ENCODE measurements at places on chromosomes 2 and 18.

DNA sequence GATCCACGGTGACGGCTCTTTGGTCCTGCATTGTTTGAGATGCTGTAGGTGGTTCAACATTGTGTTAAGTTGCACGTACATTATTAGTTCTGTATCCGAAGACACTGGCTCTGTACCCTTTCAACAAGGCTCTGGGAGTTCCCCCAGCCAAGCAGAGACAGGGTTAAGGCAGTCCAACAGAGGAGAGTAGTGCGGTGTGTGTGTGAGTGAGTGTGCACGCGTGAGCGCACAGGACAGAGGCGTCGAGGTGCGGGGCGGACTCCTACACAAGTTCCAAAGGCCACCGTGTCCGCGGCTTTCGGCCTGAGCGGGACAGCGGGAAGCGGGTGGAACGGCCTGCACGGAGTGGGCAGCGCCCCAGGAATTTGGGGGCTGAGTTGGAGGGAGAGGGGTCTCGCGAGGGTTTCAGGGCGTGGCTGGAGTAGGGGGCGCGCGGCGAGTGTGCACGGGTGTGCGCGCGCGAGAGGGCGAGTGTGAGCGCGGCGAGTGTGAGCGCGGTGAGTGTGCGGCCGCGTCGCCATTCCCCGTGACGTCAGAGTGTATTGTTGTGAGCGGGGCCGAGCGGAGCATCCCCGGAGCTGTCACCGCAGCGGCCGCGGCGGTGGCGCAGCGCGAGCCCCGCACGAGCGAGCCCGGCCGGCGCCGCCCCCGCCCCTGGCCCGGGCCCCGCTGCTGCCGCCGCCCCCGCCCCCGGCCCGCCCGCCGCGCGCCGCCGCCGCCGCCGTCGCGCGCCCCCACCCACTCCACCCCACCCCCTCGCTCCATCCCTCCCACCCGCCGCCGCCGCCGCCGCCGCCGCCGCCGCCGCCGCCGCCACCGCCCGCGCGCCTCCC, at the start of gene ASXL3:
TSS of gene ASXL3 (plus strand) at position 535 of the 833 bp plus-strand sequence. CDS start 413 bp downstream, outside the sequence.
- no peak for DNase-seq

- no peak for DNase-seq
These were observed 177.1 kb downstream of the FAM210A start for GRCh38 chr18:13548966-13549879.

DNA sequence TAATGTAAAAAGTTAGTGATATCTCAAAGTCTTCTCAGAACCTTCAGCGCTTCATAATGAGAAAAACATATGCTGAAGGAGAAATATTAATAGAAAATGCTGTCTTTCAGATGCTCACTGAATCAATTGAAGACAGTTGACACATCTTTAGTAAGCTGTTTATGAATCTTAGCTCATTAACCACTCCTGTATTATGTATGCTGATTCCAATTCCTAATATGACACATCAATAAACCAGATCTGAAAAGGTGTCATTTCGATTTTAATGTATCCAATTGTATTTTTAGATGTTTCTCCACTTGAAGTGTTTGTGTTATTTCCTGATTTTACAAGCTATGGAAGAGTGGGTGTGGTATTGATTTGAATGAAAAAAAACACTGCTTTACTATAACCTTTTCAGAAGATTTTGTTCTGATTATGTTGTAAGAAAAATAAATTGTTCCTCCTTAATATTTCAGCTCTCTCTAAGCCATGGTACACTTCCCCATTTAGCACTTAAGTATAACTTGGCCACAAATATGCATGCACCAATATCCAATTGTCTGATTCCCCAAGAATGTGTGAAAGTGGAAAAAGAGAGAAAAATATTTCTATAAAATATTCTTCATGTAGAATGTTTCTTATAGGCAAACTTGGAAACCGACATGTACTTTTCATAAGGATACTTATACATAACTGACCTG, 569.8 kb downstream of the ARHGAP15 start:
- no peak for DNase-seq

- no peak for DNase-seq
These were observed 1.9 kb downstream of the ANXA4 start for GRCh38 chr2:69743847-69744264.

DNA sequence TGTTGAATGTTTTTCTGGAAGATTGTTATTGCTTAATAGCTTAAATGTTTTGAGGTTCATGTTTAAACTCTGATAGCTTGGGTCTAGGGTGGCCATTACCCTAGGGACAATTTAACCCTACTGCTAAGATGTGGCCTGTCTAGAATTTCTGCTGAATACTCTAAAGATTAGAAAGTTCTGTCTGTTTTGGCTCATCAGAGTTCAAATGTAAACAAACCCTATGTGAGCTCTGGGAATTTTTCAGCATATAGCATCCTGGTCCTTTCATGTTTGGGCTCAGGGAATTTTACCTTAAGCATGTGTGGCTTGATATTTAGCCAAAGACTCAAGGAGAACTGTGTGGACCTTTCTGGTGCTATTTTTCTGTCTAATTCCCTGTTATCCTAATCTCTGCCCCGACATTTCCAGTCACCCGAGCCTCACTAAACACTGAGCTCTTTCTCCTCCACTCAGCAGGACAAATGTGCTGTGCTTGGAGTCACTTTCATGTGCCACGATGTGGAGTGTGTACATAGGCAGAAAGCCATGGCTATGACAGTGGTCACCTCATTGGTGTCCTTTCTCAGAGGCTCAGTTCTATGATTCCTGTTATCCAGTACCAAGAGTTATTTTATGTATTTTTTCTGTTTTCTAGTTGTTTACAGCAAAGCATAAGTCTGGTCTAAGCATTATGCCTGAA, 492.5 kb upstream of the SPHKAP start:
- no peak for DNase-seq
